ENCODE measurements at places on chromosomes 2 and 18.

GRCh38 chr2:227765788-227766372 is 20.2 kb downstream of the SCYGR8 start:
- no peak for DNase-seq

DNA sequence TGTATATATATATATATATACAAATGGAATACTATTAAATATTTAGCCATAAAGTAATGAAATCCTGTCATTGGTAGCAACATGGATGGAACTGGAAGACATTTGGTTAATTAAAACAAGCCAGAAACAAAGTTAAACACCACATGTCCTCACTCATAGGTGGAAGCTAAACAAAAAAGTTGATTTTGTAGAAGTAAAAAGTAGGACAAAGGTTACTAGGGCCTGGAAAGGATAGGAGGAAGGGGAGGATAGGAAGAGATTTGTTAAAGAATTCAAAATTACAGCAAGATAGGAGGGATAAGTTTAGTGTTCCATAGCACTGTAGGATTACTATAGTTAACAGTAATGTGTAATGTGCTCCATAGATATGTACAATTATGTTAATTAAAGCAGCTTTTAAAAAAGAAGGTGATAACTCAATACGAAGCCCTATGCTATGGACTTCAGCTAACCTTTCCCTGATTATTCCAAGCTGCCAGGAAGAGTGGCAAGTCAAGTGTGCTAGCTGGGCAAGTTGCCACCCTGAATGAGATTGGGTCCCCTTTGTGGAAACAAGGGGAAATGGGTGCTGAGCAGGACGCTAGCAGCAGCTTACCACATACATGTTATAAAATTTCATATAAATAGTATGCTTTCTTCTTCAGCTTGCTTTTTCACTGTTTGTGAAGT is 12.3 kb downstream of the MERTK start:
- no peak for DNase-seq

DNA sequence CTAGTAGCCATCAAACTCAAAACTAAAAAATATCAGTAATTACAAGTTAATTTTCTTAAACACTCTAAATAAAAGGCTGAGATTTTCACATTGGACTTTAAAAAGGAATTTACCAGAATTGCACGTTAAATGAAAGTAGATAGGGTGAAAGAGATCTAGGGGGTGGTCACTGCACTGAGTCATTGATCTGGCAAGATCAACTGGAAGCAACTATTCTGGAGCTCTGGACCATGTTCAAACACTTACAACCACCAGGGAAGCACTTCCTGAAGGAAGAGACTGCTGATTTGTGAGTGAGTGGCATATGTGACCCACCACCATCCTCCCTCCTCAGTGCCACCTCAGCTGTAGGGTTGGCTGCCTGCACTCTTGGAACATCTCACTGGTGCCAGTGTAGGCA is 111.8 kb downstream of the UGGT1 start:
- no peak for DNase-seq

DNA sequence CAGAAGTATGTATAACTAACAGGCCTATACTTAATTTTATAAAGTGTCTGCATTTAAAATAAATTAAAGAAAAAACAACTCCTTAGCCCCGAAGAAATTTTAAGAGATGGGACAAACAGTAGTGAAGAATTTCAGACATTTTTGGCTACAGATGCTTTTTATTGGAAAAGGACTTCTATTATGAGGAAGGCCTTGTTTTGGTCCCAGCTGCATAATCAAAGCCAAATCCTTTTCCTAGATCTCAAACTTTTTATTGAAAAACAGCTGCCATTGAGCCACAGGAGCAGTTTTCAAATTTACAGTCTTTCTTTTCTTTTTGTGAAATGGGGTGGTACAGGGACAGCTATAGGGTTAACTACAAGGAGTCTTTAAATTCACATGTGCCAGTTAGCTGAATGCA is 51.3 kb upstream of the SETBP1 start:
- DNase-seq = no peak

DNA sequence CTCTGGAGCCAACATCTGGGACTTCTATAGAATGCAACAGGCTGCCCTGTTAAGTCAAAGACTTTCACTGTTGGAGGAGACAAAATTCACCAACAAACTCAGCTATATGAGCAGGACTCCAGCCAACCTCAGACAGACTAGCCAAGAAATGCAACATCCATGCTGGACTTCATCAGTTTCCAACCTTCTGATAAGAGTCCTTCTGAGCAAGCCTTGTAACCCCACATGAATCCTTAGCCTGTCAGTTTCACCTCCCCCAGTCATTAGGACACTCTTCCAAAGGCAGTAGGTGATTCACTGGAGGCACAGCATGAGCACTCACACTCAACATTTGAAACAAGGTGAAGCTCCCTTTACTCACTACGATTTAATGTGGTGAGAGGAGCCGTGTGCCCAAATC is 5.8 kb downstream of the TBC1D8 start:
- DNase-seq = no peak

DNA sequence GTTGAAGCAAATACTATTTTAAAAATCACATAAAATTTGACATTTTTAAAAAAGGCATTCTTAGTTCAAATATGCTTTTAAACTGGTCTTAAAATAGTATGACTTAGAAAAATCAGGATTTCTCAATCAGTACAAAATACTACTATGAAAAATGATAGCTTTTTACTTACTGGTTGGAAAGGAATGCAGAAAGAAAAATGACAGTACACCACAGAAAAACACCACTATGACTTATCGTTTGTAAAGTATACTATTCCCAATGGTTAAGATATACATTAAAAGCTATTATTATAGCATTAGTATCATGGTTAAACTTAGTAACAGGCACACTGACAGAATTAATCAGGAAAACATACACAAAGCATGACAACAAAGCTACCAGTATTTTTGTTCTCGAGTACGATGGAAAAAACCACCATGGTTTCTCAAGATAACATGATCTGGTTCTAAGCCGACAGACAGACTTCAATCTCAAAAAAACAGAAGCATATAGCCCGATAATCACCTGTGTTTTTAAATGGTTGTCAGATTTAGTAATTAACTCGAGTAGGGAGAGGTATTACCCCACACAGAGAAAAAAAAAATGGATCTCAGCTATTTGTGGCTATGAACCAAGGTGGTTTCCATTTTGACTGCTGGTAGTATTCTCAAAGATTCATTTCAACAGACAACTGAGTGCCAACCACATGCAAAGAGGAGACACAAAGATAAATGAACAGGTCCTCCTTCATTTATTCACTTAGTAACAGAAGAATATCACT is 39.1 kb downstream of the CUL3 start:
- DNase-seq = no peak

DNA sequence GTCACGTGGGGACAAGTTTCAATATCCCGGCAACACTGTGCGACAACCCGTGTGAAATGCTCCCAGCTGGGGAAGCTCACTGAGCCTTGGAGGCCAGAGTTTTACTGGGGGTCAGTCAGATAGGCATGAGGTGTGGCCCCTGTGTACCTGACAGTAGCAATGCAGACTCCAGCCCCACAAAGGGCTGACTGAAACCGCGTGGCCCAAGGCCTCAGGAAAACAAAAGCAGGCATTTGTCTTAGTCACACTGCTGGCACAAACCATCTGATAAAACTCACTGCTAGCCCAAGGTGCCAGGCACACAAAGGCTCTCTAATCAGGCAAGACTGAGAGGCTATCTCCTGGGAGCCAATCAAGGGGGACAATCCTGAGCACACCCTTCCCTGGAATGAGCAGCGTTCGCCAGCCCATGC is 786.6 kb upstream of the RAB6C start:
- DNase-seq = no peak

DNA sequence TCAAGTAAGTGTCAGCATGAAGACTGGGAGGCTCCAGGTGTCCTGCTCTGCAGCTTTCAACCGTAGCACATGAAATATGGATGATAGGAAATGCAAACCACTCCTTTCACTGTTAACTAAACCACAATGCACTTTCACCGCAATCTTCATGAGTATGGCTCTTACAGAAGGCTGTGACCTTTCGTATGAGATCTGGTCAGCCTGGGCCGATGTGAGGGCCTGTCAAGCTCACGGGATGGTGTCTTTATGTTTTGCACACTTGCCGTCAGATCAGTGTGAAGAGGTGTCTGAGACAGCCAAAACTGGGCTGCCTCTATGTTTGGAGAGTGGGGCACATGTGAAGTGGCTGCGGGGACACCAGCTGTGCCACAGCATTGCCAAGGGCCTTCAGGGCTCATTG is 62.8 kb upstream of the AFF3 start:
- DNase-seq = no peak

DNA sequence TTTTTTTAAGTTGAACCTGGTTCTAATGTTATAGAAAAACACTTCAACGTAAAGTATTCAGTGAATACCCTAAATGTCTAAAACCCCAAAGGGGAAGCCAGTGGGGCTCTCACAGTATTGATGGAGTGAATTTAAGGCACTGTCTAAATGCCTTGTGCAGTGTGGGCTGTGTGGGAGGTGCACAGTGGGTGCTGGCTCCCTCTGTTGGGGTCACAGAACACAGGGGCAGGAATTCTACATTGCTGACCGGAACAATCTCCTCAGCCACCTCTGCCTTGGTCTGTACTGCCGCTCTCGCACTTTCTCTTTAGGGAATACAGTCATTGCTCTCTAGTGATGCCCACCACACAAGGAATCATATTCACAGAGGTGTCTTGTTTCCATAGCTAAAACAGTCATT is 45.4 kb downstream of the SPRED2 start:
- DNase-seq = no peak

DNA sequence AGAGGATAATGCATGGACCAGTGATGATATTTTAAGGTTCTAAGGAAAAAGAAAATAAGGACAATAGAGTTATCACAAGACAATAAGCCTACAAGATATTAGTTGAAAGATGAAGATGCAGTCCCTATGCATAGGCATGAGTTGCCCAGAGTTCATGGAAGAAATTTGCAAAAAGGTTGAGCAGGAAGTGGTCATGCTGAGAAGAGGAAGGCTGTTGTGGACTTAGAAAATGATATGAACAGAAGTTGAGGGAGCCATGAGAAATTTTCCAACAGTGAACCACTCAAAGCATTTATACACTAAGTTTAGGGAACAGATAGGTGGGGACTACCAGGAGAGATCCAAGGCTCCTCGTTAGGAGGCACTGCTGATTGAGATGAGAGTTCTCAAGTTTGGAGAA is 3.5 kb downstream of the OSBPL6 start:
- DNase-seq = no peak

DNA sequence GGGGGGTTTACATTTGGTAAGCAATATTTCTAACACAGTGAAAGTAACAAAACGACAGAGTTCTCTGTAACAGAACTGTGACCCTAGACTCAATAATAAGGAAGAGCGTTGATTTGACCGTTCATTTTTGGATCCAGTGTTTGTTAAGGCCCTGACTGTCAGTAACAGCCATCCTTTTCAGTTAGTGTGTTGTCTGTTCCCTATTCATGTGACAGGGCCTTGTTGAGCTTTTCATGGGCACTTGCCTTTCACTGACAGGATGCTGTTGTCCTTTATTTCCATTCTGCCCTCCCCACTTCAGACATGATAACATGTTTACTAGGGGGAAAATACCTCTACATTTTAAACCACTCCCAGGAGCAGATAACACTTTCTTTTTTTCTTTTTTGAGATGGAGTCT is 45.8 kb downstream of the MAP4K4 start:
- DNase-seq = no peak

DNA sequence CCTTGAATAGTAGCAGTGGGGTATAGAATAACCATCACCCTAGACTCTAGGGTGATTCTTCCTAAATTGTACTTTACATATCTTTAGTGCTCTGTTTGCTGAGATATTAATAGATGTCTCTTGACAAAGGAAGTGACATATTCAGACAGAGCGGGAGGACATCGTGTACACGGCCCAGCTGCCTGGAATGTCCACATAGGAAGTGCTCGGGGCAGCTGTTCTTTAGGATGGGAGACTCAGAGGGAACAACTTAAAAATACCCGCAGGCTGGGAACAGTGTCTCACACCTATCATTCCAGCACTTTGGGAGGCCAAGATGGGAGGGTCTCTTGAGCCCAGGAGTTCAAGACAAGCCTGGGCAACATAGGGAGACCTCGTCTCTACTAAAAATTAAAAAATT is 206.1 kb downstream of the FAM210A start:
- no peak for DNase-seq

- no peak for DNase-seq
Measured at GRCh38 chr2:43239981-43240765, 13.8 kb upstream of the ZFP36L2 start.

- DNase-seq = no peak
Measured at GRCh38 chr2:182929972-182930371, 63.5 kb upstream of the FRZB start.

GRCh38 chr2:47697000-47697601 is 85.8 kb upstream of the MSH6 start:
- no peak for DNase-seq

DNA sequence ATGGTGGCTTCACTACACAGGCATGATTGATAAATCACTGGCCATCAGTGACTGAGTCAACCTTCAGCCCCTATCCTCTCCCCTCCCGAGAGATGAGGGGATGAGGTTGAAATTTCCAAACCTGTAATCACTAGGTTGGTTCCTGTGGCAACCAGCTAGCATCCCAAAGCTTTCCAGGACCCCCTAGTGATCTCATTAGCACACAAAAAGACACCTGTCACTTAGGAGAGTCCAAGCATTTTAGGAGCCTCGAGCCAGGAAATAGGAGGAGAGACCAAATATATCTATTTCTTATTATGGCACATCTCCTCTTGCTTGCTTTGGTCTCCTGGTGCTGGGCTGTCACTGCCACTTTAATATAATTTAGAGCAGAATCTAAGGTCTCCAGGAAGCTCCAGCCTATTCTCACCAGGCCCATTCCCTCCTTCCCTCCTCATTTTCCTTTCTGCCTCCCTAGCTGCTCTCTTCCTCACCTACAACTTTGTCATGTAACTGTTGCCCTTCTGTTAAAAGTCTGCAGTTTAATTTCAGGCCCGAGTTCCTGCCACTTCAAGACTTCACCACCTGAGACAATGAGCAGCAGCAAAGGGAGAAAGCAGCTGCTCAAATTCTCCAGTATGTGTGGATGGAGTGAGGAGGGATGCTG is 33.2 kb upstream of the NAB1 start:
- DNase-seq = no peak

DNA sequence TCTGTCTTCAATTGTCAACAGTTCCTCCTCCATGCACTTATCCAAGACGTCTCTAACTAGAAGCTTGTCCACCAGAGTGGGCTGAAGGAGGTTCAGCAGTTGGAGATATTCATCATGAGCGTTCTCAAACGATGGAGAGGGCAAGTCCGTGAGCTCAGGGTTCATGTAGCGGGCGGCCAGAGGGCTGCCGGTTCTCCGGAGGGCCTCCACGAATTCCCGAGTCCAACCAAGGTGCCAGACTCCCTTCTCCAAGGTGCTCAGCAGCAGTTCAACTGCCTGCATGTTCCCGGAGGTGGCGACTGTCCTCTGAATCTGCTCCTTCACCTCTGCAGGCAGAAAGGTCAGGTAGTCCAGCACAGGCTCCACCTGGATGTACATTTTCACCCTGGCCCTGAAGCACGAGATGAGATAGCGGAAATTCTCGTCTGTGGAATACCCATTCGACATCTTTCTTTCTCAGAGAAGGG is 590 bp downstream of the IFIH1 start:
- DNase-seq = peak; percentile 43

- DNase-seq = no peak
Measured at GRCh38 chr2:62302631-62303435, 106.9 kb downstream of the B3GNT2 start.
